ENCODE measurements at places on chromosomes 16 and 17.

DNA sequence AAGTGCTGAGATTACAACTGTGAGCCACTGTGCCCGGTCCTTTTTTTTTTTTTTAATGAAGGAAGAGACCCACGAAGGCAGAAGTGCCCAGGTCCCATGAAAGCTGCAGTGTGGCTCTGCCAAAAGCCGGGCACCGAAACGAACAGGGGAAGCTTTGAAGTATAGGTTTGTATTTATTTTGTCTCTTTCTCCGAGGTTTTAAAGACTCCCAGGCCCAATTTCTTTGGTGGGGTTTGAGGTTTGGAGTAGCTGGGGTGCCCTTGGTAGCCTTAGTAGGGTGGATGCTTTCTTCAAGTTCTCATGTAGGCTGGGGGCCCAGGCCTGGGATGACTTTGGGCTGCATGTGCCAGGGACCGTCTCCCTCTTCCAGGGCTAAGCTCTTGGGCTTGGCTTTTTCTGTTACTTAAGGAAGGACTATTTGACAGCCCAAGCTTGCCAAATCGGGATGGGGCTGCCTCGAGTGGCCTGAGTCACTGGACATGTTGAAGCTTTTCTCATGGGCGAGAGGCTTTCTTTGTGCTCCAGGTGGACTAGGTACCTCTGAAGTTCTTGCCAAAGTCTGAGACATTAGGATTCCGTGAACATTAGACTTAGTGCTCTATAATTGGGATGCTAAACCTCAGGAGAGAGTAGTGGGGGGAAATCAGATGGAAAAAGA lies 66.3 kb downstream of the WIPI1 start:
- DNase-seq, result no peak

DNA sequence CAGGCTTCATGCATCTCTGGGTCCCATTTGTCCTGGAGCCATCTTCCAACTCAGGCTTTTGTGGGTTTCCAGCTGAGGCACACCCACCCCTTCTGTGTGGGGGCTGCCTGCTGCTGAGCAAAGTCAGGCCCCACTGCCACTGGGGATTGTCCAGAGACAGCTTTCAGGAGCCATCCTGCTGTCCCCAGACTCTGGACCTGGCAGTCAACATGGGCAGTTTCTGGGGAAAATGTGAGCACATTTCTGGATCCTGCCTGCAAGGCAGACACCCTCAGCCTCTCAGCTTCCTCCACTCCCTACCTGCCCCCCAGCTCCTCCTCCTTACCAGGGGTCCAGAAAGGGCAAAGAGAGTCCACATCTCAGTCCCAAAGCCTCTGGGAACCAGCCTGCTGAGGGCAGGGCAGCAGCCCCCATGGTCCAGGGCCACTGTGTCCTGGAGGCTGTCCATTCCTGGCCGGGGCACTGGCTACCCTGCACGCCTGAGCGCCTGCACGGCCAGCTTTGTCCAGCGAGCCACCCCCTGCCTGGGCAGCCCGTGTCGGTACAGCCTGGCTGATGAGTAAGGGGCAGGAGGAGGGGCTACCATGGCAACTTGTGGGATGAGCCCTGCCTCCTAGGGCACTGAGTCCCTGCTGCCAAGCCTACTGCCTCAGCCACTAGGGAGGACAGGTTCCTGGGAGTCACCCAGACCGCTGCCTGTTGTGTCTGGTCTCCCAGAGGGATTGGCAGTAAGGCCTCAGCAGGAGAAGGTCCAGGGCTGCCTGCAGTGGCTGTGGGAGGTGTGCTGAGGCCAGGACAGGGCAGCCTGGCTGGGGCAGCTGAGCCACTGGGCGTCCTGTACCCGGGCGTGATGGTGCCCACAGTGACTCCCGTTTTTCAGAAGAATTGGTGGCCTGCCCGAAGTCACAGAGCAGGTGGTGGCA lies at the start of gene SLC47A2:
Gene SLC47A2 (minus strand): TSS at position 477 of the 923 bp plus-strand sequence. CDS start 29 bp downstream, at position 448.
- DNase-seq, result no peak

DNA sequence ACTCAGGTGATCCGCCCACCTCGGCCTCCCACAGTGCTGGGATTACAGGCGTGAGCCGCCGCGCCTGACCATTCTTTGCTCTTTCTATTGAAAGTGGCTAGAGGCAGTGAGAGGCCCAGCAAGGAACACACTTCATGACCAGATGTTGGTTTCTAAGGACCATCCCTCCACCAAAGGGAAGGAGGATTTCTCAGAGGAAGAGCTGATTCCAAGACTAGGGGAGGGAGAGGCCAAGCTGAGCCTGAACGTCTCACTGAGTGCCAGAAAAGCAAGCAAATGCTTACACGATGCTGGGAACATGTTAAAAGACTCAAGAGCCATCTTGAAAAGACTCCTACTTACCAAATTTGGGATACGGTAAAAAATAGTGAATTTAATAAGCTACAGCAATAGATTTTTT lies 79.2 kb downstream of the MRM3 start:
- no peak for DNase-seq

- DNase-seq, result no peak
Measured at GRCh38 chr17:41680426-41681040, 8.2 kb upstream of the EIF1 start.

DNA sequence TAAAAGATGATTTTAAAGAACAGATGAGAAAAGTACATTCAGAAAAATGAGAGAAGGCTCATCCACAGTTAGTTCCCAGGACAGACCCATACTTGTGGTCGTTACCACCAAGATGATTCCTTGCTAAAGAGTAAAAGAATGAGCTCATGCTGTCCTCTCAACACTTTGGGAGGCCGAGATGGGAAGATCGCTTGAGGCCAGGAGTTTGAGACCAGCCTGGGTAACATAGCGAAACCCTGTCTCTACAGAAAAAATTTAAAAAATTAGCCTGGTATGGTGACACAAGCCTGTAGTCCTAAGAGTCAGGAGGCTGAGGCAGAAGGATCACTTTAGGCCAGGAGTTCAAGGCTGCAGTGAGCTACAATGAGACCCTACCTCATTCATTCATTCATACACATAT lies 60.7 kb upstream of the CNEP1R1 start:
- DNase-seq, result no peak

- DNase-seq, result no peak
Measured at GRCh38 chr16:66471264-66471663, 44.2 kb downstream of the BEAN1 start.

DNA sequence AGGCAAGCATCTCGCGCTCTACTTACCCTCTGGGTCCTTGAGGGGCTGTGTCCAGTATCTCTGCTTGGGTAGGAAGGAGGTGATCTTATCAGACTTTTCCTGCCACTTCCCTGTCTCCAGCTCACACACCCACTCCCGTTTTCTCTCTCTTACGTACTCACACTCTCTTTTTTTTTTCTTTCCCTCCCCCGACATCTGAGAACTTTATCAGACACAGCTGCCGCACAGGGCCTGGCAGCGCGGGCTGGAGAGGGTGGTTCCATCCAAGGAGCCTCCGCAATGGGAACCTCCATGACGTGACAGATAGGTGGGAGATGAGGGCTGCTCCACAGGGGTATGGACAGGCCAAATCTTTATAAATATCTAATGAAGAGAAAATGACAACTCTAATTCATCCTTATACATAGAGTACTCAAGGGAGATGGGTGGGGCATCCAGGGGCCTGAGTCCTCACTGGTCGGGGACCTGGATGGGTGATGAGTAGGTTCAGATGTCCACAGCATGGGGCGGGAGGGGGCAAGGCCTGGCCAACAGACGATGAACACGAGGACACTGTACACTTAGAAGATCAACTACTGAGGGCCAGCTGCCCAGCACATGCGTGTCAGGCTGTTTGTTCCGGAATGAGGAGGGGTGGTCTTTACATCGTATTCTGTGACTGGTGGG lies 23.3 kb downstream of the MINK1 start:
- DNase-seq, result no peak

DNA sequence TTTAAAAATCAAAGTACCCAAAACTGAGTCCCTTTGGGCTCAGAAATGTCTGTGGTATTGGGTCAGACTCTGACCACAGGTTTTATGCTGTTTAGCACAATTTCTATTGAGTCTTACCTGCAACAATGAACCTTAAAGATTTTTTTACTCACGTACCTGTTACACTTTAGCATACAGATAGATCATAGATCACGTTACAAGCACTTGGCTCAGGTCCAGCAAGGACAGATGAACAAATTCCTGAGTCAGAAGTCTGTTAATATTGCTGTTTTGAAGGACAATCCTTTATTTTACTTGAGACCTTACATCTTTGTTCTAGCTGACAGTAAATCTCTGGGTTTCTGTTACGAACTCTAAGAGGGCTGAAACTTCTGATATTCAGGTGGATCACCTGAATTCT lies 12.8 kb downstream of the SLC7A6OS start:
- DNase-seq, result no peak

GRCh38 chr16:1420111-1420539 lies 422 bp downstream of the UQCC4 start:
- DNase-seq, result no peak

- no peak for DNase-seq
Measured at GRCh38 chr16:19236561-19237209, 48.8 kb upstream of the CLEC19A start.

GRCh38 chr16:10242916-10243315 lies 60.7 kb upstream of the GRIN2A start:
- no peak for DNase-seq

- no peak for DNase-seq
Measured at GRCh38 chr16:48537909-48538745, 71.9 kb downstream of the N4BP1 start.

DNA sequence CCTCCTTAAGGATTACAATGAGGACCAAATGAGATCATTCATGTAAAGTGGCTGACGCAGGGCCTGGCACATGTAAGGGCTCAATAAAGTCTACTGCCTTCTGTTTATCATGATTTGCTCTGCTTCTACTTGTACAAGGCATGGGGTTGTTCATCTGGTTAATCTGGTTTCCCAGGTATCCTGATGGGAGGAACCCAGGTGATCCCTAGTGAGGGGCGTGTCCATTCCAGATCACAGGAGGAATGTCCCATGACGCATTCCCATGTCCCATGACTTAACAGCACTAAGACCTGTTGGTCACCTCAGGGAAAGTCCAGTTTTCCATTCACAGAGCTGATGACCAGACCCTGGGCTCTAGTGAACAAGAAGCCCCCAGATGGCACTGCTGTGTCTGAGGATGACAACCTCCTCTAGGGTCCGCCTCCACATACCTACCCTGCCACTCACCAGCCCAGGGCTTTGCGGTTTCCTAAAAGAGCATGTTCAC lies 11.5 kb upstream of the TPPP3 start:
- no peak for DNase-seq

DNA sequence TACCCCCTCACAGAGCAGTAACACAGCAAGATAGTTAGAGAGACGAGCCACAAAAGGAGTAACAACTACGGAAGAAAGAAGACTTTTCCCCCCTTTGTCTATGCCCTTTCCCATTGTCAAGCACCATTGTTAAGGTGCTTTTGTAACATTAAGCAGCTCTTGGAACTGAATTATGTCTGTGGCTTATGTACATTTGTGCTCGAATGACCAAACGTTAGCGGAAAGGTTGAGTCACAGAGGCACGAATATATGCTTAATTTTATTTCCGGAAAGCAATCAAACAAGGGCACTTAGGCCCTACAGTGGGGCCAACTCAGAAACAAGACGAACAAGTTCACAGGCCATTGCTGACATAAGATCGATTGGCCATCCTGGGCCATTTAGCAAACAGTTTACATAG lies 109.5 kb downstream of the ANKFN1 start:
- DNase-seq, result no peak

- no peak for DNase-seq
Measured at GRCh38 chr17:9230346-9230745, 209.0 kb downstream of the NTN1 start.

DNA sequence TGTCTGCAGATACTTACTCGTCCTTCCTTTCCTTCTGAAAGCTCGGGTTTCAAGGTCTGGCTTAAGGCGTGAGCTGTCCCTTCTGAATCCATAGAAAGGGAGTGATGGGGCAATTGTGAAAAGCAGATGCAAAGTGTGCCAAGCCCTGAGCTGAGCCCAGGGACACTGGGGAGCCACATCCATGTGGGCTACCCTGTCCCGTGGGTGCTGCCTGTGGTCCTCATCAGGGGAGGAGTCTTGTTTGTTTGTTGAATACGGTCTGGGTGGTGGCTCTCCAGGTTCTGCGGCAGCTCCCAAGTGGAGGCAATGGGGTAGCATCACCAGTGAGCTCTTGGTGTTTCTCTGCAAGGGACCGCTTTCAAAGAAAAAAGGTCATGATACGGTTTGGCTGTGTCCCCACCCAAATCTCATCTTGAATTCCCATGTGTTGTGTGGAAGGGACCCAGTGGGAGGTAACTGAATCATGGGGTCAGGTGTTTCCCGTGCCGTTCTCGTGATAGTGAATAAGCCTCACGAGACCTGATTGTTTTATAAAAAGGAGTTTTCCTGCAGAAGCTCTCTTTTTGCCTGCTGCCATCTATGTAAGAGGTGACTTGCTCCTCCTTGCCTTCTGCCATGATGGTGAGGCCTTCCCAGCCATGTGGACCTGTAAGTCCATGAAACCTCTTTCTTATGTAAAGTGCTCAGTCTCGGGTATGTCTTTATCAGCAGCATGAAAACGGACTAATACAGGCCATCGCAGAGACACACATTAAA lies 1.0 kb upstream of the ALG1 start:
- no peak for DNase-seq

- DNase-seq, result no peak
Measured at GRCh38 chr16:89727406-89728120, 6.2 kb downstream of the ZNF276 start.

DNA sequence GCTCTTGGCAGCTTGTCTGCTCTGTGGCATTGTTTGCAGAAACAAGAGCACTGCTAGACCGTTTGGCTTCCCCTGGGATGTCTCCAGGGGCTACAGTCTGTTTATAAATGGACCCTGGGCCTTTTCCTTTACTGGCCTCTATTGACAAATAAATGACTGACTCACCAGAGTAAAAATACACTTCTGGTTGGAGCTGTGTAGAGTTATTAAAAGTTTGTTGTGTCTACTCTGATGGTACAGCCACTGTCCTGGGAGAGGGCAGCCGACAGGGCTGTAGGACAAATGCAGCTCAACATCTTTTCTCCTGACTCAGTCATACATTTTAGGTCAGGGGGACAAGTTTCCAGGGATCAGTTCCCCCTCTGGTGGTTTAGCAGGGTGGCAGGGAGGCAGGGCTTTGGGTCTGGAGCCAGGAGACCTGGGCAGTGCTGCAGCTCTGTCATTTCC lies 30.0 kb downstream of the FOXL1 start:
- DNase-seq, result no peak

DNA sequence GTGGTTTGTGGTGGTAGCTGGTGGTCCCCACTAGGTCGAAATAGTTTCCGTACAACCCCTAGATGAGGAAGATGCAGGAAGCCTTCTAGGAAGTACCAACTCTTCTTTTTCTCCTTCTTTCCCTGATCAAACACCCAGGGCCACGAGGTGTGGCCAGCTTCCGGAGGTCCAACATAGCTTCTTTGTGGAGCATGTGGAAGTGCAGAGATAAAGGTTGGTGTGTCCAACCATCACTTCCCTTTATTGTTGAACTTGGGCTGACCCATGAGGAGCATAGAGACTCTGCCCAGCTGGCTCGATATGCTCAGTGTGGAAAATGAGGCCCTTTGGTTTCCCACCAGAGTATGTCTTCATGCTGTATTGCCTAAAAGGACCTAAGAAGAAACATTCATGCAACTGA lies 6.3 kb upstream of the RGS9 start:
- DNase-seq, result no peak
